ENCODE measurements at places on chromosomes 7 and 10.
A peak's percentile ranks its signal among the peaks of the same experiment; 100 is the strongest.

- no peak for DNase-seq
These were observed 133.0 kb upstream of the AUTS2 start for GRCh38 chr7:69465262-69465661.

DNA sequence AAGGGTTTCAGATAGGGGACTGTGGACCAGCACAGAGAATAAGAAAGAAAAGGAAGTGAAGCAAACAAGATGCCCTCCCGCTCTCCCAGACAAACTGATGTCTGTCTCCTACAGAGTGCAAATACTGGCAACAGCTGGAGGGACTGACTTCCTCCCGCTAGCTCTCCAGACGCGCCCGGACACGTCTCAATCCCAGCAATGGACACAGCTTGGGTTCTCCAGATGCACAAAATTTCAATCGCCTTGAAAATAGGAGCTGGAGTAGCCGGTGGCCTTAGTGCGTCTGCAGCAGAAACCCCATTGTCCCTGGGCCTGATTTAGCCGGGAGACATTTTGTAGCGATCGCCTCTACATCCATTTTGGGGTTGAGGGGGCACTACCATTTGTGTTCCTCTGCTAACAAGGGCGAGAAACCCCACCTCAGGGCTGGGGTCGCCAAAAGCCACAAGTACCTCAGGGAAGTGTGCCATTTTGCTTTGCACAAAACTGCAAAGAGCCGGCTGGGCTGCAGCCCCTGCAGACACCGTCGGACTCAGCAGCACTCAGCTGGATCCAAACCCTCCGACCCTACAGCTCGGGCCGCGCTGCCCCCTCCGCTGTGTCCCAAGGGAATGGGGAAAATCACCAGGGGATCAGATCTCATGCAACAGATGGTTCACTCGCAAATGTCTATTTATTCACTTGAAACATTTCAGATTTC lies 5.9 kb downstream of the CPA2 start:
- no peak for DNase-seq

DNA sequence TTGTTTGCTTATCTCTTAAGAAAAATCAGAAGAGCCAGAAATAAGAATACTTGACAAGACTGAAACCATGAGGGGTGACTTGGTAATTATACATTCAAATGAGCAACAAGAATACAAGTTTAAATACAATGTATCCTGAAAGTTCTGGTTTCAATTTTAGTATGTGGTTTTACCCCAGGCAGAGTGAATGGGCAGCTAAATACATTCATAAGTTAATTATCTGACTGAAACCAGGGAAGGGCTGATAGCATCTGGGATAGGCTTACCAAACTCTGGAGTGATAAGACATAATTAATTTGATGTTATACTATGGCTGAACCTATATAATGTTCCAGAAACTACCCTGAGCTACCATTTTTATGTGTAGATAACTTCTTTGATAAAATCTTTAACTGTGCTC lies 252.2 kb upstream of the PLXNA4 start:
- DNase-seq: no peak

GRCh38 chr7:82445271-82445670 lies 1.7 kb upstream of the CACNA2D1 start:
- DNase-seq: no peak

DNA sequence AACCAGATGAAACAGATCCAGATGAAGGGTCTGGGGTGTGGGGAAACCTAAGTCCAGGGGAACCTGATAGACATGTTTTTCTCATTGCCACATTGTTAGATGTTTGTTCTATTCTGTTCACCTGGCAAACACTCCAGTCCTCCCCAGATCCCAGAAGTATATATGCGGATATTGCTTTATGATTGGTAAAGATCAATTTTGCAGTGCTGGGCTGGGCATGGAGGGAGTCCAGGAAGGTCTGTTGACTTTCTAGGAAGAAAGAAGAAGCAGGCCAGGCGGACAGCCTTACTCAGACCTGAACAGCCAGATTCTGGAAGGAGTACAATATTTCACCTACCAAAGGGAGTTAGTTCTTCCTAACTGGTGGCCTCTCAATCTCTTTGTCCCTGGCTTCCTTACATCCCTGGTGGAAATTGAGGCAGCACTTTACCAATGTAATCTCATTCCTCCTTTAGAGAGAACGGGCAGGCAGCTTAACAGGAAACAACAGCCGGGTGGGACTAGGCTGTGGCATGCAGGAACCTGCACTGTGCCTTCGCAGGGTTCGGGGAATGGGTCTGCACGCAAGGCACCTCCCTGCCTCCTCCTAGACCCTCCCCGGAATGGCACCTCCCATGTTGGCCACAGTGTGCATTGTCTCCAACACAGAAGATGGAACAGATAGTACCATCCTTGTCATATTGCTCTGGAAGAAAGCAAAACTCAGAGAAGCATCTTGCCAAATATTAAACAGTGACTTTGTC lies 930 bp downstream of the GIMAP6 start:
- DNase-seq: no peak

DNA sequence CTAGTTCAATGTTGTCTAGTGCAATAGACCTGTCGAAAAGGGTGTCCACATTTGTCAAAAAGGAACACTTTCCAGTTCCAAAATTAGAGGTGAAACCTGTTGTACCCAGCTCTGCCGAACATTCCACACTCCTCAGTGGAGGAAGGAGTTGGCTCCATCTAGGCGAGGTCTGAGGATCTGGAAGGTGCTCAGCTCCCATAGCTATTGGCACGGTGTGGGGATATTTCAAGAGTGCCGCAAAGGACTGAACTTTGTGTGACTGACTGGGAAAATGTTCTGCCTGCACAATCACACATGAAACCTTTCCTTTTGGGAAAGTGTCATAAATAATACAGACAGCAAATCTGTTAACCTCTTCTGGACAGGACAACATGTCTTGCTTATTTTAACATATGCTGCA lies 48.1 kb upstream of the ZEB1 start:
- no peak for DNase-seq

GRCh38 chr7:50332241-50333165 lies 28.0 kb downstream of the IKZF1 start:
- no peak for DNase-seq

DNA sequence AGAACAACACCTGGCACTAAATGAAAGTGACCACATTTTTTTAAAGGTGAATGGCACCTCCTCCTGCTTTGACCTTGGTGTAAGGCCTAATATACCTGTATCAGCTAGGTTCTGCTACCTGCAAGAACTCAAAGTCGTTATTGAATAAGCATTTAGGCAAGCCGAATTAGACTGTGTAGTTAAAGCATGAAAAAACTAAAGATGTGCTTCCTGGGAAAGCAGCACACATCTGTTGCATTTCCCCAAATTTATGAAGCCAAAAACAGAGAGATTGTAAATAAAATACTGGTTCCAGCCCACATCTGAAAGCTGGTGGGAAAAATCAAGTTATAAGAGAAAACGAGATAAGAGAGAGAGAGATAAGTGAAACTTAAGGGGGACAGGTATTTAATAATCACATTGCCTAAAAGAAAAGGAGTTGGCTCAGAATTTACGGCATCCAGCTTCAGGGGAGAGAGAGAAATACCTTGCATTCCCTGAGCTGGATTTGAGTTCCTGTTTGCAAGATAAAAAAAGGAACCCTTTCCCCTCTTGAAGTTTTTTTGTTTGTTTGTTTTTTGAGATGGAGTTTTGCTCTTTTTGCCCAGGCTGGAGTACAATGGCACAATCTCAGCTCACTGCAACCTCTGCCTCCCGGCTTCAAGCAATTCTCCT lies 1.8 kb upstream of the XPNPEP1 start:
- DNase-seq: no peak

DNA sequence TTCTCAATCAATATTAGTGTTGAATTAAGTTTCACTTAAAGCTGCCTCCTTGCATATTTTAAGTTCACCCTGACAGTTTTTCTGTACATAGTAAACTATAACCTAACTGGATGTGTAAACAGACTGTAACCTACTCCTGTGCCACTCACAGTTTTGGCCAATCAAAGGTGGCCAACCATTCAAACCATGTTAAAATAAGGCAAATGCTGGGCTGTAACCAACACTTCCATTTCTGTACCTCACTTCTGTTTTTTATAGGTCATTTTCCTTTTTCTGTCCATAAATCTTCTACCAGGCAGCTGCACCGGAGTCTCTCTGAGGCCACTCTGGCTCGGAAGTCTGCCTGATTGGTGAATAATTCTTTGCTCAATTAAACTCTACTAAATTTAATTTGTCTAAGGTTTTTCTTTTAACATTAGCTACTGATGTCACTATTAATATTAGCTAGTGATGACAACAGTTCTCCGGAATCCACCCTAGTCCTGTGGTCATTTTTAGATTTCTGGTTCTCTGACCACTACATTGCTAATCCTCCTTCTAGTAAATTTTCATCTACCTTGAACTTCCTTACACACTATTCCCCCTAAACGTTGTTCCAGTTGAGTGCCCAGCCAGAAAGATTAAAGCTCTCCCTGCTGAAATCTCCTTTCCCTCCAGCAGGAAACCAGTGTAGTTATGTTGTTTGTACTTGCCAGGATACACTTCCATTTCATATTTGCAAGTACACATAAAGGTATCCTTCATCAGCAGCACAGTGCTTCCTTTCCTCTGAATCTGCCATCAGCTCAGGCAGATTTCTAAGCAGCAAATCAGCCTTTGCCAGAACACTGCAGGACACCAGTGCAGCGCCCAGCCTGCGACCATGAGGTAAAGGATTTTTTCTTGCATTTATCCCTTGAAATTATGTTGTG lies 18.6 kb upstream of the IFIT2 start:
- no peak for DNase-seq

DNA sequence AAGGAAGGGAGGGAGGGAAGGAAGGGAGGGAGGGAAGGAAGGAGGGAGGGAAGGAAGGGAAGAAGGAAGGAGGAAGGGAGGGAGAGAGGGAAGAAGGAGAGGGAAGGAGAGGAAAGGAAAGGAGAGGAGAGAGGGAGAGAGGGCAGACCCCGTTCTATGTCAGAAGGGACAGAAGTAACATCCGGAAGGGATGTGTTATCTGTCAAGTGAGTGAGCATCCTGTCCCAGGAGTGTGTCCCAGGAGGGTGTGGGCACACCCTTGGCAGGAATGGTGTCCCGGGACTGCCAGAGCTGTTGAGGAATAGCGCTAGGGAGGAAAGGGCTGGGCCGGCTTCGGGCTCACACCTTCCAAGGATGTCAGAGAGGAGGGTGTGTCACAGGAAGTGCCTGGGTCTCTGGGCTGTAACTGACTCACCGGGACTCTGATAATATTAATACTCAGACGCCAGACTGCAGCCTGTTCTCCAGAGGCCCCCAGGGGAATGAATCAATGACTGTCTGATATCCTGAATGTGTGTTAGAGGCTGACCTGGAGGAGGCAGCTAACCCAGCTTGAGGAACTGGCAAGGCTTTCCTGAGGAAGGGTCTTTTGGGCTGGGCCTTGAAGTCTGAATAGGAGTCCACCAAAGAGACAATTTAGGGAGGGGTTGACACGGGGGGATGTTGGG lies 125.6 kb upstream of the TNRC18 start:
- DNase-seq: peak; percentile 79

GRCh38 chr7:131554880-131555516 lies 1.4 kb downstream of the PODXL start:
- DNase-seq: no peak

GRCh38 chr10:3179174-3179573 lies 6.6 kb upstream of the PITRM1 start:
- no peak for DNase-seq

GRCh38 chr7:30923774-30924413 lies 12.2 kb downstream of the AQP1 start:
- no peak for DNase-seq

DNA sequence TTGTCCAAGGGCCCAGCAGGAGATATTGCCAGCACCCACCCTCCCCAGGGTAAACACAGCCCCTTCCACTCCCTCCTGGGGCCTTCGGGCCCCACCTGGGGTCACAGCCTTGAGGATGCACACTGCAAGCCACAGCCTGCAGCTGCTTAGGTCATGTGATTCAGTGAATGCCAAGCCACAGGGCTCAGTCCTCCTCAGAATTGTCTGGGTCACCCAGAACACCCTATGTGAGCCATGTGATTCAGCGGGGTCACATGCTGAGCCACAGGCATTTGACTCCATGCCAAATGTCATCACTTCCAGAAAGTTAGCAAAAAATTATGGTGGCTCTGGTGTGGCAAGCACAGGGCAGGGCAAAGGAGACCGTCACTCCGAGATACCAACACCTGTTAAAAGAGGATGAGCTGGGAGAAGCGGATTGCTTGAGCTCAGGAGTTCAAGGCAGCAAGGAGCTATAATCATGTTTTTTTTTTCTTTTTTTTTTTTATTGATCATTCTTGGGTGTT lies 17.2 kb upstream of the PSAP start:
- DNase-seq: peak; percentile 55

- no peak for DNase-seq
These were observed 273.9 kb downstream of the TSPAN12 start for GRCh38 chr7:120583899-120584586.

DNA sequence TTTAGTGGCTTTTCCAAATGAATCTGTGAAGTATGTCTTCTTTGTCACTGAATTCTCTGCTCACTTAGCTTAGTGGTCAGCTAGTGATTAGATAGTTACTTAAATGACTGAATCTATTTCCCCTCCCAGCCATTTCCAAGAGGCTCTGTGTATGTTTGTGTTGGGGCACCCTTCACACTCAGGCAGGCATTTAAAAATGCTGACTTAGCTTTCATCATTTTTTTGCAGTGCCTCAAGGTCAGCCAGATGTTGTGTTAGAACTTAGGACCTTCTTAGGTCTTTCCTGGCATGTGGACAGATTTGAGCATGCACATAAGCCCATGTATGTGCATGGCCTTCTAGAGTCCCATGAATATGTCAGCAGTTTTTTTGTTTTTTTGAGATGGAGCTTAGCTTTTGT lies 25.4 kb upstream of the HHEX start:
- DNase-seq: no peak

GRCh38 chr7:30201161-30201666 lies 66.4 kb downstream of the MTURN start:
- no peak for DNase-seq

GRCh38 chr7:21868576-21868850 lies 77.2 kb downstream of the CDCA7L start:
- DNase-seq: no peak

GRCh38 chr10:128422190-128422589 lies 296.0 kb upstream of the MKI67 start:
- no peak for DNase-seq

- no peak for DNase-seq
These were observed 39.2 kb downstream of the KIF5B start for GRCh38 chr10:32017044-32017443.

GRCh38 chr7:99767662-99768061 lies 16.3 kb downstream of the CYP3A4 start:
- no peak for DNase-seq

DNA sequence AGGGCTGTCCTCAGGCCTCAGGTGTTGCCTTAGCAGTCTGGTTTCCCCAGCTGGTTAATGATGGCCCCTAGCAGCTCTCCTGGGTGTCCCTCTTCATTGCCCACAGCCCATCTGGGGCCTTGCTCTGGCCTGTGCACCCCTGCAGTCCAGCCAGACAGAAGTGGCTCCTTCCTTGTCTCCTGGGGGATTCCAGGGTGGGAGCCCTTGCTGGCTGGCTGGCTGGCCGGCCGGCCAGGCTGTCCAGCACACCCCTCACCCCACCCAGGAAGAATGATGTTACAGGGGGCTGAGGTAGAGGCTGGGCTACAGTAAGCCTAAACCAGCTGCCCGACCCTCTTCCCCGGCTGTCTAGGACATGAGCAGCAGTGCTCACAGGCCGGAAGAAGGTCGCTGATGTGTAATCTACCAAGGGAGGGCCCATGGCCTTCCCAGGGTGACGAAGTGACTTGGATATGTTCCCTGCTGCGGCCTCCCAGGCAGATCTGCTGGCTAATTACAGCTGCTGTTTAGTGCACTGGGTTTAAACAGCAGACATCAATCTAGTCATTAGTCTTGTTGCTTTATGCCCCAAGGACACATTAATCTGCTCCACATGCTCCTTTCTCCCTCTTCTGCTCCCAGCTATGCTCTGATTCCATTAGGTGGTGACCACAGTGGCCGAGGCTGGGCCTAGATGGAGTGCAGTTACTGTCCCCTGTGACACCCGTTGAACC lies 53.8 kb upstream of the LRRC4 start:
- no peak for DNase-seq
